Activated T-helper 1 cell treated with anti-CD3 and anti-CD28 coated beads, Interleukin-2, amount 50 U/mL, for 16 hours (primary cell): ENCODE measurements at places on chromosomes 6 and 20.

- no peak for DNase-seq
Measured at GRCh38 chr6:127566119-127566518, 10.9 kb upstream of the C6orf58 start.

- no peak for DNase-seq
Measured at GRCh38 chr6:129871221-129871620, 10.1 kb upstream of the TMEM244 start.

- DNase-seq = no peak
Measured at GRCh38 chr20:63587776-63588591, 13.9 kb upstream of the HELZ2 start.

GRCh38 chr20:19067986-19068385 lies 144.5 kb upstream of the SLC24A3 start:
- no peak for DNase-seq

DNA sequence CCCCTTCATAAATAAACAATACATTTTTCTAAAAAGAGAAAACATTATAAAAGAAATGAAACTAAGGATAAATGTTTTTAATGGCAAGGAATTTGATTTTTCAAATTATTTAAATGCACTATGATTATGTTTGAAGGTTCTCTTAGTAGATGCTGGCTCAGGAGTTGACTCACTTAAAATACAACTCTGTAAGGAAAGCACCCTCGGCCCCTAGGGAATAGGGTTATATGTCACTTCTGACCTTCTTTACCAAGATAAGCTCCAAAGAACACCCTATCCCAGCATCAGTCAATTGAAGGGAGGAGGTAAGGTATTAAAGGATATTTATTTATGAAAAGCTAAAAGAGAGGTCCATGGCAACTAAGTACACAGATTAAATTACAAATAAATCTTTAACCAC lies 6.8 kb downstream of the SNAP91 start:
- no peak for DNase-seq

- DNase-seq = no peak
Measured at GRCh38 chr6:127403636-127404035, 55.6 kb downstream of the KIAA0408 start.

- DNase-seq = peak; percentile 77
Measured at GRCh38 chr6:30489081-30490025, at the start of gene HLA-E. Gene HLA-E, plus strand, starts transcription at chr6:30489509. Its CDS starts 23 bp downstream, at chr6:30489532.

DNA sequence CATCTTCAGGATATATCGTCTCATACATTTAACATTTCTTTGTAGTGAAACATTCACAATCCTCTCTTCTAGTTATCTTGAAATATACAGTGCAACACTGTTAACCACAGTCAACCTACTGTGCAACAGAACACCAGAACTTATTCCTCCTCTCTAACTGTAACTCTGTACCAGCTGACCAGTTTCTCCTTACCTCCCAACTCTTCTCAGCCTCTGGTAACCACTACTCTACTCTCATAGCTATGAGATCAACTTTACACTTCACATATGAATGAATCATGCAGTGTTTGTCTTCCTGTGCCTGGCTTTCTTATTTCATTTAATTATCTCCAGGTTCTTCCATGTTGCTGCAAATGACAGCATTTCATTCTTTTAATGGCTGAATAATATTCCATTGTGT lies 337.6 kb downstream of the BTBD9 start:
- no peak for DNase-seq

DNA sequence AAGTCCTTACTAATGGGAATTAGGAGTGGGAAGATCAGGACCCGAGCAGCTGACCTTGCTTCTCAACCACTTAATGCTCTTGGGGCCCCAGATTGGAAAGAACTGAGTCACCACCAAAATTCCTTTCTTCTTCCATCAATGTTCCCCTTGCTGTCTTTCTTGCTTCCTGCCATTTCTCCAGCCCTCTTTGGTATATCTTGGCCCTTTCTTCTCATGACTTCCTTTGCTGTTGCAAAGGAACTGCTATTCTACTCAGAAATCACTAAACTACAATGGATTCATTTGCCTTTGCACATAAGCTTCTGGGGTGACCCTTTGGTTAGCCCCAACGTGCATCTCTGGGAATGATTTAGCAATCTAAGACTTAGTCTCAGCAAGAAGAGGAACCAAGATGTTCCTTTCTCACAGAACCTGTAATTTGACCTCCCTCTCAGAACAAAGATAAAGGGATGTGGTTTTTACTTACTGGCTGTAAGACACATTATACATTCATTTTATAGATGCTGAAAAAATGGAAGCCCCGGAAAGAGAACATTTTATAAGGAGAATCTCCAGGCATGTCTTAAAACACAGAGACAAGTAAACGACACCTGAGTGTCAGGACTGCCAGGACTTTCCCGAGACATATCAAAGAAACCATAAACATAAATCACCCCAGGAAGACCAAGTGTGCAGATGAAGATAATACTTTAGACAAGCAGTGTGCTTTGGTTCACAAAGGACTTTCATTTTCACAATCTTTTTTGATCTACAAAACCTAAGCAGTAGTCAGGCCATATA lies 99.0 kb upstream of the TNFAIP3 start:
- DNase-seq = no peak

- DNase-seq = no peak
Measured at GRCh38 chr6:5941188-5941587, 65.5 kb downstream of the NRN1 start.

- DNase-seq = no peak
Measured at GRCh38 chr20:58005581-58006345, 222.7 kb downstream of the ANKRD60 start.

GRCh38 chr20:23602699-23603098 lies 3.0 kb downstream of the CST9 start:
- DNase-seq = no peak

DNA sequence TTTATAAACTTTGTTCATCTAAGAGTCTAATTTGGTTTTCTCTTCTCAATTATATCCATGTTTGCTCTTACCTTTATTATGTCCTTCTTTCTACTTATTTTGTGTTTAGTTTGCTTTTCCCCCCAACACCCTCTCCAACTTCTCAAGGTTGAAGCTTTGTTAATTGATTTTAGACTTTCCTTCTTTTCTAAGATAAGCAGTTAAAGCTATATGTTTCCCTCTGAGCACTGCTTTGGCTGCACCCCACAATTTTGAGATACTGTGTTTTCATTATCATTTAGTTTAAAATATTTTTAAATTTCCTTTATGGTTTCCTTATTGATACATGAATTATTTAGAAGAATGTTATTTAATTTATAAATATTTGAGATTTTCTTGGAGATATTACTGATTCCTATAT lies 13.9 kb upstream of the BEND6 start:
- DNase-seq = no peak

- no peak for DNase-seq
Measured at GRCh38 chr6:71229477-71229876, 59.1 kb upstream of the OGFRL1 start.

DNA sequence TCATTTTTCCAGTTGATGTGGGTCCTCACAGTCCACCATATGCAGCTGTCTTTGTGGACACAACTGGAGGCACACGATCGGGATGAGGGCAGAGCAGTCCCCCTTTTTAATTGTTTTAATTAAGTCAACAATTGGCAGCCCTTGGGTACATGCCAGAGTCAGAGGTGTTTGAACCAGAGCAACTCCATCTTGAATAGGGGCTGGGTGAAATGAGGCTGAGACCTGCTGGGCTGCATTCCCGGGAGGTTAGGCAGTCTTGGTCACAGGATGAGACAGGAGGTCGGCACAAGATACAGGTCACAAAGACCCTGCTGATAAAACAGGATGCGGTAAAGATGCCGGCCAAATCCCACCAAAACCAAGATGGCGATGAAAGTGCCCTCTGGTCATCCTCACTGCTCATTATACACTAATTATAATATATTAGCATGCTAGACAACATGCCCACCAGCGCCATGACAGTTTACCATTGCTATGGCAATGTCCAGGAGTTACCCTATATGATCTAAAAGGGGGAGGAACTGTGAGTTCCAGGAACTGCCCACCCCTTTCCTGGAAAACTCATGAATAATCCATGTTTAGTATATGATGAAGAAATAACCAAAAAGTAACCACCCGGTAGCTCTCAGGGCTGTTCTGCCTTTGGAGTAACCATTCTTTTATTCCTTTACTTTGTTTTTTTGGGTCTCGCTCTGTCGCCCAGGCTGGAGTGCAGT lies 31.8 kb upstream of the BLCAP start:
- DNase-seq = no peak

DNA sequence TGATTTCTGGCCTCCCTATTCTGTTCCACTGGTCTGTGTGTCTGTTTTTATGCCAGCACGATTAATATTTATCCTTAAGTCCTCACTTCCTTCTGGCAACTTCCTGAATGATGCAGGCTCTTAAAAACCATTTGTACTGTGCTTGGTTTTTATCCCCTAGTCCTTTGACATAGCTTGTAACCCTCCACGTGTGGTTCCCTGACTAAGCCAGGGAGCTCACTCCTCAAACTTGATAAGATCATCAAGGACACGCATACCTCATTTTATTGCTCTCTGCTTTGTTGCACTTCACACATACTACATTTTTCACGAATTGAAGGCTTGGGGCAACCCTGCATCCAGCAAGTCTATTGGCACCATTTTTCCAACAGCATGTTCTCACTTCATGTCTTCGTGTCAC lies 166.4 kb upstream of the UST start:
- no peak for DNase-seq

- DNase-seq = peak; percentile 84
Measured at GRCh38 chr20:46363874-46364669, 42.3 kb downstream of the ELMO2 start.

GRCh38 chr6:37289931-37290330 lies 32.0 kb upstream of the TMEM217 start:
- DNase-seq = no peak
